ENCODE measurements at places on chromosomes 5 and 9. TPM values are rescaled to one million over a fixed set of nuclear protein-coding genes. Genes with fewer than 3 reads are reported as not detected.

DNA sequence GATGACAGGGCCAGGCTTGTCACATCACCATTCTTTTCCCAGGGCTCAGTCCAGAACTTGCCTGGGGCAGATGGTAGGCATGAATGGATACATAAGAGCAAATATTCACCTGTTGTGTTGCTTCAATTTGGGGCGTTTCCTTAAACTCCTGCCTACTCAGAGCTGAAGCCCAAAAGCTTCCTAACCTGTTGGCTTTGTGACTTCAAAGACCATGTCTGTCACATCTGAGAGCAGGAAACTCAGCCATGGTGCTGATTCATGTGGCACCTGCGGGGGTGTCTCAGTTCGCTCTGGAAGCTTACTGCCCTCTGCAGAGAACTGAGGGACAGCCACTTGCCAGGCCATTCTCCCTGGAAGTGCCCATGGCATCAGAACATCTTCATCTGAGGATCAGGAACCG, 246.6 kb downstream of the HSPA4 start:
- no peak overlapping the region for H3K4me3 ChIP-seq
- peaks cover 28% of the 10 kb centered on the region for H3K27me3 ChIP-seq
- no peak overlapping the region for H3K27ac ChIP-seq
- DNase-seq: no peak
- no peaks in the 10 kb centered on the region for H3K36me3 ChIP-seq

DNA sequence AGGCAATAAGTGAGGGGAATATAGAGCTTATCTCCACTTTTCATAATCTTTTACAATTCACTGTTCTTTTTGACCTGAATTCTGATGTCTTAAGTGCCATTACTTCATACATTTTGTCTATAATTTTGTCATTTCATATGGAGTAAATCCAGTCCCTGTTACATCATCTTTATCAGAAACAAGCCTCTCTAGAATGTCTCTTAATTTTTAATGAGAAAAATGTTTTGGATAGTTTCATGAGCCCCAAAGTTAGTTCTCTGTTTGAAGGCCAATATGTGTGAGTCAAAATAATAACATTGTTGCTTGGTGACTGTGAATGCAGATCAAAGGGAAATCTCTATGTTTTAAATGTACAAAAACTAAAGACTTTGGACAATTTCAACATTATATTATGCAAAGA, 329.6 kb upstream of the ARRDC3 start:
- H3K27me3 ChIP-seq: no peaks in the 10 kb centered on the region
- H3K27ac ChIP-seq: no peak overlapping the region
- no peaks in the 10 kb centered on the region for H3K36me3 ChIP-seq

The IL13 gene
- not detected for polyA plus RNA-seq

- H3K4me3 ChIP-seq: no peak overlapping the region
- H3K4me1 ChIP-seq: peaks cover 21% of the 10 kb centered on the region
- no peak for DNase-seq
- H3K27ac ChIP-seq: no peak overlapping the region
- H3K27me3 ChIP-seq: no peaks in the 10 kb centered on the region
Measured at GRCh38 chr9:100441911-100442361, 15.0 kb downstream of the MSANTD3 start.

The ARL14EPL gene
- polyA plus RNA-seq: not detected

GRCh38 chr5:270340-270739, 1.1 kb upstream of the PDCD6 start:
- DNase-seq: no peak
- peak overlapping the region; percentile 71 for H3K4me3 ChIP-seq
- H3K36me3 ChIP-seq: peaks cover 4% of the 10 kb centered on the region
- peaks cover 23% of the 10 kb centered on the region for H3K4me1 ChIP-seq
- H3K27ac ChIP-seq: peak overlapping the region; percentile 66

The HAVCR2 gene
- polyA plus RNA-seq: 0.16 TPM

The PCDHA9 gene
- polyA plus RNA-seq: 0.04 TPM

The CCNI2 gene
- not detected for polyA plus RNA-seq

- H3K27ac ChIP-seq: no peak overlapping the region
- no peaks in the 10 kb centered on the region for H3K36me3 ChIP-seq
- no peak for DNase-seq
- peaks cover under 1% of the 10 kb centered on the region for H3K4me1 ChIP-seq
- no peaks in the 10 kb centered on the region for H3K27me3 ChIP-seq
- no peak overlapping the region for H3K4me3 ChIP-seq
Measured at GRCh38 chr5:60993425-60993824, 48.4 kb downstream of the NDUFAF2 start.

- DNase-seq: no peak
- H3K4me3 ChIP-seq: no peak overlapping the region
- H3K36me3 ChIP-seq: no peaks in the 10 kb centered on the region
- H3K4me1 ChIP-seq: peaks cover 8% of the 10 kb centered on the region
- H3K27ac ChIP-seq: no peak overlapping the region
Measured at GRCh38 chr5:151627650-151628049, 36.5 kb upstream of the FAT2 start.

The STING1 gene
- 5.1 TPM for polyA plus RNA-seq

GRCh38 chr5:141879941-141880738, 1.9 kb upstream of the PCDH1 start:
- H3K27ac ChIP-seq: no peak overlapping the region
- no peaks in the 10 kb centered on the region for H3K36me3 ChIP-seq
- DNase-seq: no peak
- peaks cover 17% of the 10 kb centered on the region for H3K27me3 ChIP-seq
- H3K4me3 ChIP-seq: no peak overlapping the region

DNA sequence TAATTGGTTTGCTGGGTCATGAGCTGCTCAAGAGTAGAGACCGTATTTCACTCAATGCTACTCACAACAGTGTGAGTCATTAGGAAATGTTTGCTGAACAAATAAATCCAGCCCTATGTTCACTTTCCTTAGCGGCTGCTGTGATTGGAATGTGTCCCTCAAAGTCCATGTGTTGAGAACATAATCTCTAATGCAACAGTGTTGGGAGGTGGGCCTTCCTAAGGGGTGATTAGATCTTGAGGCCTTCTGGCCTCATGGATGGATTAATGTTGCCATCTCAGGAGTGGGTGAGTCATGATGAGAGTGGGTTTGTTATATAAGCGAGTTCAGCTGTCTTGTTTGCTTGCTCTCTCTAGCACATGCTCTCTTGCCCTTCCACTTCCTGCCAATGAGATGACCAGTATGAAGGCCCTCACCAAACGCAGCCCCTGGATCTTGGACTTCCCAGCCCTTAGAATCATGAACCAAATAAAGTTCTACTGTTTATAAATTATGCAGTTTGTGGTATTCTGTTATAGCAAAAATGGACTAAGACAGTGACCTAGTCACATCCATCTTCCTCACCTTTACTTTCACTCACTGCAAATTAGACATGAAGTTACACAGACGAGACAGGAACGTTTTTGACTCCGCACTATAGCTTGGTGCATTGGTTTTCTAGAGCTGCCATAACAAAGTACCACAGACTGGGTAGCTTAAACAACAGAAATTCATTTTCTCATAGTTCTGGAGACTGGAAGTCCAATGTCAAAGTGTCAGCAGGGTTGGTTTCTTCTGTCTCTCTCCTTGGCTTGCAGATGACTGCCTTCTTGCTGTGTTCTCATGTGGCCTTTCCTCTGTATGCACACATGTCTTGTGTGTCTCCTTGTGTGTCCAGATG, 50.9 kb upstream of the FAM169A start:
- no peaks in the 10 kb centered on the region for H3K36me3 ChIP-seq
- peaks cover 55% of the 10 kb centered on the region for H3K4me1 ChIP-seq
- H3K4me3 ChIP-seq: peak overlapping the region; percentile 45
- H3K27me3 ChIP-seq: no peaks in the 10 kb centered on the region
- H3K27ac ChIP-seq: peak overlapping the region; percentile 92

- H3K4me3 ChIP-seq: no peak overlapping the region
- no peaks in the 10 kb centered on the region for H3K36me3 ChIP-seq
- no peaks in the 10 kb centered on the region for H3K27me3 ChIP-seq
- no peak overlapping the region for H3K27ac ChIP-seq
- H3K4me1 ChIP-seq: peaks cover 14% of the 10 kb centered on the region
Measured at GRCh38 chr9:115951977-115952376, 201.6 kb upstream of the PAPPA start.

DNA sequence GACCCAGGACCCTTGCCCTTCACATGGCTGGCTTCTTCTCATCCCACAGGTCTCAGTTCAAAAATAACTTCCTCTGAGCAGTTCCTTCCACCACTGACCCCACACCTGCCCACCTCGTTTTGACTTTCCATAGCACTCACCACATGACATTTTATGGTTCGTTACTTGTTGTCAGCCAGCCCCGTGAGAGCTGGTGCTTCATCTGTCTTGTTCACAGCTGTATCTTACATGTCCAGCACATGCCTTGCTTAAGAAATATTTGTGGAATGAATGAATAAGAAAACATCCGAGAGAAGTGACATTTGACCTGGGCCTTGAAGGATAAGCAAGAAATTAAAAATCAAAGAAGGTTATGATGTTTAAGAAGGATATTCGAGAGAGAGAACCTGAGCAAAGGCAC, 193.9 kb downstream of the RFK start:
- H3K4me3 ChIP-seq: no peak overlapping the region
- no peak for DNase-seq
- H3K27me3 ChIP-seq: no peaks in the 10 kb centered on the region
- no peaks in the 10 kb centered on the region for H3K4me1 ChIP-seq
- no peaks in the 10 kb centered on the region for H3K36me3 ChIP-seq

DNA sequence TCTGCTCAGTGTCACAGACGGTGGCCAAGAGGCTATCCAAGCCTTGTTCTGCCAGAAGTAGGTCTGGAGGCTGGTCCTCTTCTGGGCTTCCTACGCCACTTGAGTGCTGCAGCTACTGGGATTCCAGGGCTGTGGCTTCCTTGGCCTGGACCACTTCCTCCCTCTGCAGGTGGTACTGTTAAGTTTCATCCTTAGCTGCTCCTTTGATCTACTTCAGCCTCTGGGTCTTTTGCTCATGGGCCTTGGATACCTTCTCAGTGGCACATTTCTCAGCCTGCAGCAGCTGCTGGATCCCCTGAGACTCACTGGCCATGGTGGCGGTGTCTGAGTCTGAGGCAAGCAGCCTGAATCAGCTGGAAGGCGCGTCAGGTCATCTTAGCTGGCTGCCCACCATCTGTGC, 10.3 kb downstream of the CNOT8 start:
- DNase-seq: no peak
- H3K36me3 ChIP-seq: peaks cover 10% of the 10 kb centered on the region
- H3K4me3 ChIP-seq: no peak overlapping the region
- no peaks in the 10 kb centered on the region for H3K27me3 ChIP-seq
- H3K4me1 ChIP-seq: peaks cover 20% of the 10 kb centered on the region

GRCh38 chr5:34736445-34737115, 80.5 kb downstream of the RAI14 start:
- DNase-seq: peak; percentile 40
- H3K27ac ChIP-seq: no peak overlapping the region
- H3K36me3 ChIP-seq: no peaks in the 10 kb centered on the region
- no peaks in the 10 kb centered on the region for H3K27me3 ChIP-seq
- peaks cover 15% of the 10 kb centered on the region for H3K4me1 ChIP-seq

The SLC25A46 gene
- 14.2 TPM for polyA plus RNA-seq

DNA sequence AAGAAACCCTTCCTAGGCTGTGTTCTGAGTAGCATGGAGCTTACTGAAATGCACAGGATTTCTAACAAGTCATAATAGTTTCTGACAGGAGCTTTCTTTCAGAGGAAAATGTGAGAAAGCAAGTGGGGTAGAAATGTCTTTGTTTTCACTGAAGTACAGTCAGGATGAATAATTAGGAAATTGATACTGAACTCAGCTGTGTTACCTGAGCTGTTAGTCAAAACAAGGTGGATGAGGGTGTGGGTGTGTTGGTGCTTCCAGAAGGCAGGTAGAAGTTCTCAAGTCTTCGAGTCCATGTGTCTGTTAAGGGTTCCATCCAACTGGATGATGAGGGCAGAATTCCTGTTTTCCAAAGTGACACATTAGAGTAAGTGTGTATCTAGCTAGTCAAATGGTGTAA, 122.4 kb downstream of the BASP1 start:
- H3K4me1 ChIP-seq: no peaks in the 10 kb centered on the region
- DNase-seq: no peak
- H3K36me3 ChIP-seq: no peaks in the 10 kb centered on the region
- no peak overlapping the region for H3K4me3 ChIP-seq

DNA sequence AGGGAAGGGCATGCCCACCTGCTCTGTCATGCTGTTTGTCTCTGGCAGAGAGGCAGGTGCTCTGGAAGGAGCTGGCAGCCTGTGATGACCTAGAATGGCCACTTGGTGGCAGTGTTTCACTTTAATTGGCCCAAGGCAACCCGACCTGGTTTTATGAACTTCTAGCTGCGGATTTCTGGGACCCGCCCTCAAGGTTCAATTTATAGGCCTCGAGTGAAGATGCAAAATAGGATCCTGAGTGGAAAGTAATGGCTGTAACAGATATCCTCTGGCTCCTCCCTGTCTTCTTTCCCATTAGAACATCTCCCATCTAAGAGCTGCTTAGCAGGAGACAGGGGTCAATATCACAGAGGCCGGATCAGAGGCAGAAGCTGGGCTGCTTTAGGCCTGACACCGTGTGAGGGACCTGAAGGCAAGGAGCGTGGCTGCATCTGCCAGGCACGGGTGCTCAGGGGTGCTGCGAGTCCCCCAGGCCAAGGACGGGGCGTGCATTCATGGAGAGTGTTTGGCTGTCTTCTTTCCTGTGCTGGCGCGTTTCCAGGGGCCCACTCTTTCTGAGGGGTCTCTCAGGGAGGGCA, 56.7 kb upstream of the SLC28A3 start:
- H3K27ac ChIP-seq: no peak overlapping the region
- peak; percentile 39 for DNase-seq
- no peaks in the 10 kb centered on the region for H3K27me3 ChIP-seq
- H3K36me3 ChIP-seq: no peaks in the 10 kb centered on the region
- H3K4me1 ChIP-seq: no peaks in the 10 kb centered on the region

DNA sequence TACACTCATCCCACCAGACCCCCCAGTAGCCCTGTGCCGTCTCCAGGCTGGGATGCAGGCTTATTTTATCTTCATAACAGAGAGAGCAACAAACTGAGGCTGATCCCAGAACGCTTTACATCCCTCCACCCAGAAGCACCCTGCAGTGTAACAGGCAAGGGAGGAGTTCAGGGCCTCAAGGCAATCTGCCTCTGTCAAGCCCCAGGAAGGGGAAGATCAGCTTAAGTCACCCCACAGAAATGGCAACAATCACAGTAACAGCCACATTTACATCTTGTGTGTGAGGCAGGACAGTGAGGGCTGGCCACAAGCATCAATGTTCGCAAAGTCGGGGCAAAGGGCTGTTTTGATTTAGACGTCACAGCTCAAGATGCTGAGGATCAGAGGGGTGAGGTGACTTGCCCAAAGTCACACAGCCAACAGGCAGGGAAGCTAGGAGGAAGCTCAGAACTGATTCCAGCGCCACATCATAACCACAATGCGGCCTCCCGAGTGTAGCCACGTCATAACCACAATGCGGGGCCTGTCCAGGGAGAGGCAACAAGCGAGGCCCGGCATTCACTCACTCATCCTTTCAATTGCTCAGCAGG, 14.4 kb downstream of the STK10 start:
- peaks cover 29% of the 10 kb centered on the region for H3K4me1 ChIP-seq
- no peak overlapping the region for H3K27ac ChIP-seq
- DNase-seq: no peak
- no peak overlapping the region for H3K4me3 ChIP-seq
- H3K36me3 ChIP-seq: no peaks in the 10 kb centered on the region

DNA sequence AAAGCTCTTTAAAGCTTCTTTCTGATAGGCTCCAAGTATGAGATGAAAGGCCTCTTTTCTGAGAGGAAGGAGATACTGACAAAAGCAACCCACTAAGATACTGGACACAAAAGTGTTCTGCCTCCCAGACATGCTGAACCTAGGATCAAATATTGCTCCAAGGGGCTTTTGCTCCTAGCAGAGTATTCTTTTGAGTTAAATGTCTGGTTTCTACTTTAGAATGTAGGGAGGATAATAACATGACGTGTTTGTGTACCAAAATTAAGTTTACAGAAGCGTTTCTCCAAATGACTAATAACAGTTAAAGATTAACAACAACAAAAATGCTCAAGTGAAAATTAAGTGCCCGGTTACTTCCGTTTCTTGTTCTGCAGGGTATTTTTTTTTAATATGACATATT, 2293.3 kb upstream of the C9orf72 start:
- no peak for DNase-seq
- H3K27ac ChIP-seq: no peak overlapping the region
- H3K4me1 ChIP-seq: no peaks in the 10 kb centered on the region
- no peaks in the 10 kb centered on the region for H3K36me3 ChIP-seq
